ENCODE measurements at places on chromosomes 5 and 9.

GRCh38 chr5:52997424-52997823, 8.3 kb downstream of the ITGA2 start:
- DNase-seq: no peak

- DNase-seq: no peak
These were observed at the start of gene FRMPD1 for GRCh38 chr9:37650873-37651768. Gene FRMPD1 (plus strand): TSS chr9:37650954. CDS start chr9:37692642, 41,688 bp downstream.

DNA sequence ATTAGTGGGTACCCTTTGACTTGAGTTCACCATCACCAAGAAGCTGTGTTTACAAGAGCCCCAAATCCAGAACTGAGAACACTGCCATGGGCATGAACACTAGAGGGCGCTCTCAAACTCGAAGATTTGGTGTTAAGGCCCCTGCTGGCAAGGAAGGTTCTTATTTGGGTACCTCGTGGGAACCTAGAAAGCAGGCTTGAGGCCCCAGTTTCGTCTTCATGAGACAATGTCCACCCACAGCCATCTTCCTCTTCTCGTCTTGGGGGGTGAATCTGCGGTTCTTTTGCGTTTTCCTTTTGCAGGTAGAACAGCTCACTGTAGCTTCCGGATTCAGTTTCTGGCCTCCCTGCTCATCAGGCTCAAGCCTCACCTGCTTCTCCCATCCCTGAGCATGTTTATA, 184.0 kb downstream of the SEMA5A start:
- DNase-seq: no peak

GRCh38 chr5:143665866-143666265, 146.1 kb upstream of the HMHB1 start:
- no peak for DNase-seq

- no peak for DNase-seq
These were observed 371.1 kb downstream of the SPOCK1 start for GRCh38 chr5:137128012-137128411.

DNA sequence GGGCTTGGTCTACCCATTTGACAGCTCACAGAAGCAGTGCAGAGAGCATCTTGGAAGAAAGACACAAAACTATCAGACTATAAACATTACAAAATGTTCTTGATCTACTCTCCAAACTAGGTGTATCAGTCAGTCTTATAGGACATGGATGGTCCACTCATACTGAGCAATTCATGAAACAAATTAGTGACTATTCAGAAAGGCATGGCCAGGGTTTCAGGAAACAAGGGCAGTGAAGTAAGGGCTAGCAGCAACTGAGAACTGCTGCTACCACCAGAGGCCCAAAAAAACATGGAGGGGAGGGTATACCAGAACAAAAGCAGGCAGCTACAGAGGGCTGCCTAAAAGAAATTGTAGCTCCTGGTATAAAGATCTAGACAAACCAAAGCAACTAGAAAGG, 287.0 kb downstream of the PIK3R1 start:
- no peak for DNase-seq

DNA sequence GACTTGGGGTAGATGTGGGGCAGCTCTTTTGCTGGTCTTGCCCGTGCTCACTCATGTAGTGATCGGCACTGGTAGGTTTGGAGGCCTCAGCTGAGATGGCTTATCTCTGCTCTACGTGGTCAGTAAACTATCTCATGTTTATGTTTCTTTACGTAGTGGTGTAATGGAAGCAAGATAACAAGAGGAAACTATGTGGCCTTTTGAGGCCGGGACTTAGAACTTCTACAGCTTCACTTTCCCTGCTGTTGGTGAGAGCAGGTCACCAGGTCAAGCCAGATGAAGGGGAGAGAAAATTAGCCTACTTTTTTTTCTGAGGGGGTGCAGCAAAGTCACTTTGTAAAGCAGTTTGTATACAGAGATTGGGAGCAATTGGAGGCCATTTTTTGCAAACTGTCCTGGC, 8.5 kb downstream of the FOCAD start:
- DNase-seq: no peak

- no peak for DNase-seq
These were observed 78.1 kb downstream of the ADAMTS2 start for GRCh38 chr5:179267071-179267670.

DNA sequence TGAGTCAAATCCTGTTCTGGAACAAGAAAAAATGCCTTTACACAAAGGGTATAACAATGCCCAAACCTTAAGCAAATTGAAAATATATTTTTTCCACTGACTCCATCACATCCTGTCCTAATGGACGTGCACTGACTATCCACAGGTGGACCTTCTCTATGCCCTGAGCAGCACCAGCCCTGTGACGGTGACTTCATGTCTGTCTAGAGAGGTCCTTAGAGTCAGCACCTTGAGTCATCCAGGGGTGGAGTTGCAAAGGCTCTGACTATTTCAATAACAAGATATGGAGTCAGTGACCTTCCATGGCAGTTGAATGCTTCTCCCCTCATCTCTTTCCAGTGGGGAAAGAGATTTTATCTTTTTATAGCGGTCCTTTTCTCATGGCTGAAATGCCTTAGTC, 78.0 kb downstream of the YIPF5 start:
- no peak for DNase-seq

- DNase-seq: no peak
These were observed 96.7 kb upstream of the PCA3 start for GRCh38 chr9:76667521-76667957.

GRCh38 chr5:108375768-108376167, 6.1 kb downstream of the FBXL17 start:
- no peak for DNase-seq

DNA sequence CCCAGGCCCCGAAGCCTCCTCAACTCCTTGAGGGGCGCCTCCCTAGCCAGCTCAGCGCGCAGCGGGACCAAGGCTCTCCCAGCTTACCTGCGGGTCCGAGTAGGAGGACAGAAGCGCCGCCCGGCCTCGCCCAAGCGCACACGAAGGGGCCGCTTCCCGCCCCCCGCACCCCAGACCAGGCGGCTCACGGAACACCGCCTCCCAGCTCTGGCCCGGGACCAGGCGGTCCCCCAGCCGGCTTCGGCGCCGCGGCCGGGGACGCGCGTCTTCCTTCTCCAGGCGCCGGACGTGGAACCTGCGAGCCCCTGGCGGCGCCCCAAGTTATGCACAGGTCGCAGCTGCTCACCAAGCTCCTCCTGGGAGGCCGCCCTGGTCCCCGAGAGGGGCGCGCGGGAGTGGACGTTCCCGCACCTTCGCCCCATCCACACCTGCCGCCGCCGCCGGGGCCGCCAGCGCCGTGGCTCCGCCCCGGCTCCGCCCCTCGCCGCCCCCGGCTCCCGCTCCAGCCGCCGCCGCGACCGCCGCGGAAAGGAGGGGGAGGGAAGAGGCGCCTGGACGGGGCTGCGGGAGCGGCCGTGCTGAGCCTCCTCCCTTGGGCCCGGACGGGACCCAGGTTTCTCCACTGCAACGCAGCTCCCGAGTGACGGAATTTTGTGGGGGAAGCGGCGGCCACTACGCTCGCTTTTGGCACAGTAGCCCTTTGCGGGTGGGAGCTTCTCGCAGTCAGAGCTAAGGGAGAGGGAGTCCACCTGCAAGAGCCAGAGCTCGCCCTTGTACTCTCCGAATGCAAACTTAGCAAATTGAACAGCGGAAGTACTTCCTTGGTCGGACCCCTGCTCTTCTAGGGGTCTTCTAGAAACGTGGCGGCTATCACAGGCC, 77.5 kb upstream of the IFNE start:
- DNase-seq: peak; percentile 14

DNA sequence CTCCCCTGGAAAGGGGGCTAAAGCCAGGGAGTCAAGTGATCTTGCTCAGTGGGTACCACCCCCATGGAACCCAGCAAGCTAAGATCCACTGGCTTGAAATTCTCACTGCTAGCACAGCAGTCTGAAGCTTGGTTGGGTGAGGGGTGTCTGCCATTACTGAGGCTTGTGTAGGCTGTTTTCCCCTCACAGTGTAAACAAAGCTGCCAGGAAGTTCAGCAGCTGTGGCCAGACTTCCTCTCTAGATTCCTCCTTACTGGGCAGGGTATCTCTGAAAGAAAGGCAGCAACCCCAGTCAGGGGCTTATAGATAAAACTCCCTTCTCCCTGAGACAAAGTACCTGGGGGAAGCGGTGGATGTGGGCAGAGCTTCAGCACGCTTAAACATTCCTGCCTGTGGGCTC, 17.1 kb upstream of the EPB41L4A start:
- DNase-seq: no peak

GRCh38 chr9:77826621-77827020, 178.5 kb upstream of the GNA14 start:
- no peak for DNase-seq

- DNase-seq: no peak
These were observed 559.8 kb downstream of the HINT1 start for GRCh38 chr5:130605234-130605633.

GRCh38 chr9:14278291-14278721, 35.6 kb downstream of the NFIB start:
- no peak for DNase-seq

DNA sequence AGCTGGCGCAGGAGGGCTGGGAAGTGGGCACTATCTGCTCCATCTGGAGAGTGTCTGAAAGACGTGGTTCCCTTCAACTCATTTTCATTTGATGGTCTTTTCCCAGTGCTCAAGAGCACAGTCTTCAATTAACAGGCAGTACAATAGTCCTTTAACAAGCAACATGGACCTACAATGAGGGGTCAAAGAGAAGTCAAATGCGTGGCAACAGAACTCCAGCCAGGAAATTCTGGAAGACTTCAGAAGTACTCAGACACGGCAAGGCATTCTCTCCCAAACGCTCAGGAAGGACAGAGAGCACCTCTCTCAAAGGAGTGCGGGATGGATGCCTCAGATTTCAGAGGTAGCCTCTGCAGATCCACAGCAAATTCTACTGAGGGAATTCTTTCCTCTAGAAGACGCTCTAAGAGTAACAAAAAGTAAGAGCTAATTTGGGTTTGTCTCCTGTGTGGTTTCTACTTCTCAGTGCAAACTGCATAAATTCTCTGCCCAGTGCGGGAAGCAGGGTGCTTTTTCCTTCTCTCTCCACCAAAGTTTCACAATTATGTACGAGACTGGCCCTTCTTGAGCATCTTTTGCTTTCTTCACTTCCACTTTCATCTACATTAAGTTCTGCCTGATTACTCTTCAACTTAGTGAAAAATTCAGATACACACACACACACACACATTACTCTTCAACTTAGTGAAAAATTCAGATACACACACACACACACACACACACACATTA, 56.4 kb downstream of the LHFPL2 start:
- no peak for DNase-seq

DNA sequence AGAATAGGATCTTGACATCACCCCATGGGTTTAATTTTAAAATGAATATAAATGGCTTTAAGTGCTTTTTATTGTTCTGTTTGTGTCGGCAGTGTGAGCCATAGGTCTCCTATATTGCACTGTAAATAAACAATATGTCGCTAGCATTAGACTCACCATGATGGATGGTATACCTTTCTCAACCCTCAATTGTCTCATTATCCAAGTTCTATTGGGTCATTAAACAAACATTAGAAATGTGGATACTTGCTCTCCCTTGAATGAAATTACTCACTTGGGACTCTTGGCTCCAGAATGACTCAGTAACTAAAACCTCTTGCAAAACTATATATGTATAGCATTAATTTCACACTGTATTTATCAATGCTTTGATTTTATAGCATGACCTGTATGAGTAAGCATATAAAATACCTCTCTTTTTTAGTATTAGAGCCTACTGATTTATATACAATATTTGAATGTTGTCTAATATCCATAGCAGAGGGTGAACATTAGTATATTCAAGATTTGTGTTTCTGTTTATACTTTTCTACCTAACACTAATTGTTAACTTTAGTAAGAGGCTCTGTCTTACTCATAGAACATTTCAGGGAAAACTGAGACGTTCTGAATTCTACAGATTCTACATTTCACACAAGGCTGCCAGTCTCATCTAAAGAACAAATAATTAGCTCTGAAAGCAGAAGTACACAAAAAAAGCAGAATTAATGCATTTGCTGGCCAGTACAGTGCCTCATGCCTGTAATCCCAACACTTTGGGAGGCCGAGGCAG, 303.8 kb upstream of the PRR16 start:
- no peak for DNase-seq

DNA sequence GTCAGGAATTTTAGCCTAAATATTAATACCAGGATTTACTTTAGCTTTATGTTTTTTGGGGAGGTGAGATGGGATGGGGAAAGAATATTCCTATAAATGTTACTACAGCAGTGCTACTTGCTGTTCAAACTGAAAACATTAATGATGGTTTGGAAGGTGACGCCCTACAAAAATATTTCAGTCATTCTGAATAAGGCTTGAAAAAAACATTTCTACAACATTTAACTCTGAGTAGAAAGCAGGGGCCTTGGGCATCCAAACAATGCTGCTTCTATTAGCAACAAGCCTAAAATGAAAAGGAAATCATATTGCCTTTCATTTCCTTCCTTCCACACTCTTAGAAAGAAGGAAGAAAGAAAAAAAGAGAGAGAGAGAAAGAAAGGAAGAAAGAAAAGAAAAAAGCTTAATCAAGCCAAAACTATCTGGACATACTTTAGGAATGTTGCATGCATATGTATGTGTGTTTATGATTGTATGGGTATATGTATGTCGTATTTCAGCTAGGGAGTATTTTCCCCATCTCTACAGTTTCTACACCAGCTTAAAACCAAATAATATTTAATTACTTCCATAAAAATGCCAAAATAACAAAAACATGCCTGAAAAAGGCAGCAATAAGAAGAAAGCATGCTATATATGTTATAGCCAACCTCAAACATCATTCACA, 16.3 kb upstream of the DAB2 start:
- no peak for DNase-seq

DNA sequence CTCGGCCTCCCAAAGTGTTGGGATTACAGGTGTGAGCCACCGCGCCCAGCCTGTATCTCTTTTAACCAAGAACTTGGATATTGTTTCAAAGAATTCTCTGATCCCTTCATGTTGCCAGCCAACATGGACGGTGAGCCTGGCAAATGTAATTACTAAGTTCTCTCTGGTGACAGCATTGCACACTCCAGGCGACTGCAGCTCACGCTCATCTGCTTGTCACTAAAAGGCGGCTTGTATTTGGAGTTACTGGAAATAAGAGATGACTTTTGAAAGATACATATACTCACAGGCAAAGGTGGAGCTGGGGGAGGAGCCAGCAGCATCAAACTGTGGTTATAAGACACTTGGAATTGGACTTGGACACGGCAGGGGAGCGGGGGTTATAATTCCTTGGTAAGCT, 172.3 kb downstream of the SLIT3 start:
- no peak for DNase-seq

DNA sequence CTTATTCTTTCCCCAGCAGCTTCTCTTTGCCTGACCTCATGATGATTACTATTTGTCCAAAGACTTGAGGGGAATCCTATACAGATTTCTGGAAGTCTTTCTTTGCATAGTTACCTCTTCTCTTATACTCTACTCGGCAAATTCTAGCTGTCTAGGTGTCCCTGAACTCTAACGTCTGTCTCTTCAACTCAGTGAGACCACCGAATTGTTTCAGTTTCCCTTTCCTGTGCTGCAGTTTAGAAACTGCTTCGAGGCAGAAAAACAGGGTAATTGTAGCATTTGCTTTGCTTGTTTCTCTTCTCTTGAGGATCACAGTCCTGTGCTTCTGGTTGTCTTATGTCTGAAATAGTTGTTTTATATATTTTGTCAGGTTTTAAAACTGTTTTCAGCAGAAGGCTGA, 14.8 kb downstream of the LVRN start:
- no peak for DNase-seq

Data from stimulated activated CD8-positive, alpha-beta memory T cell treated with anti-CD3 and anti-CD28 coated beads, Interleukin-7, amount 100 ng/mL, for 1 hour (primary cell).